ENCODE measurements at places on chromosomes 3 and 15. TPM values are rescaled to one million over a fixed set of nuclear protein-coding genes. Genes with fewer than 3 reads are reported as not detected.
A peak's percentile ranks its signal among the peaks of the same experiment; 100 is the strongest.

Gene APPL1
- total RNA-seq: 45.7 TPM

Gene CSTA
- total RNA-seq: 7.9 TPM

Gene CHL1
- 2.1 TPM for total RNA-seq

Gene KLHL6
- not detected for total RNA-seq

DNA sequence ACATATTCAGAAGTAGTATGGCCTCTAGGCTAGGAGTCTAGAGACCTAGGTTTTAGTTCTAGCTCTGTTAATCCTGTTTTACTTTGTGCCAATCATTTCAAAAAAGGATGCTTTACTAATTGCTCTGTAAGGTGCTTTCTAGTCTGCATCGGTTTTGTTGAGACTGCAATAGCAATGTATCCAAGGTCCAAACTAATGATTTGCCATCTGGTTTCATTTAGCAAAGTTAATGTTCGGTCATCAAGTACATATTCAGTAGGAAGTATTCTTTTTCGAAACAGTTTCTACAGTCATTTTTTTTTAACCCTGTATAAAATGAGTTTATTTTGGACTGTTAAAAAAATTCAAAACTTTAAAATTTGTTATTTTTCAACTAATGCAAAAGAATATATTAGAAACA lies 2.0 kb upstream of the GALK2 start:
- no peaks in the 10 kb centered on the region for H3K36me3 ChIP-seq
- no peak overlapping the region for H3K27ac ChIP-seq
- no peak for DNase-seq

- peak overlapping the region; percentile 77 for H3K4me3 ChIP-seq
- peaks cover 13% of the 10 kb centered on the region for H3K36me3 ChIP-seq
- no peaks in the 10 kb centered on the region for H3K27me3 ChIP-seq
Observed at GRCh38 chr15:90903733-90904536, 833 bp downstream of the MAN2A2 start.

DNA sequence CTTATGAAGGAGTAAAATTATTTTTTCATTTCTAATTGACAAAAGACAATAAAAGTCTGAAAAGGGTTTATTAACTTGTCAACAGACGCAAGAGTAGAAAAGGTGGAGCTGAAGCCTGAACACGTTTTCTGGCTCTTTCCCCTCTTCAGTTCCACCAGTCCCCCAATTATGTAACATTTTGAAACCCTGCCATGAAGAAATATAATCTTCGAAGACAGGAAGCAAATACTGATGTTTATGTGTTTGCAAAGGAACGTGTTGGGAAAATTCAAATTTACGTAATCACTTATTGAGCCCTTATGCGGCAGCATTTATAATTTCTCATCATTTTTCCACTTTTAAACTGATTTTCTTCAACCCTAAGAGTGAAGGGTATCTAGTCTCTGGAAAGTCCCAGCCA lies 767 bp downstream of the AP3S2 start:
- no peaks in the 10 kb centered on the region for H3K27me3 ChIP-seq
- H3K4me1 ChIP-seq: no peaks in the 10 kb centered on the region
- no peaks in the 10 kb centered on the region for H3K36me3 ChIP-seq
- H3K4me3 ChIP-seq: peak overlapping the region; percentile 84

DNA sequence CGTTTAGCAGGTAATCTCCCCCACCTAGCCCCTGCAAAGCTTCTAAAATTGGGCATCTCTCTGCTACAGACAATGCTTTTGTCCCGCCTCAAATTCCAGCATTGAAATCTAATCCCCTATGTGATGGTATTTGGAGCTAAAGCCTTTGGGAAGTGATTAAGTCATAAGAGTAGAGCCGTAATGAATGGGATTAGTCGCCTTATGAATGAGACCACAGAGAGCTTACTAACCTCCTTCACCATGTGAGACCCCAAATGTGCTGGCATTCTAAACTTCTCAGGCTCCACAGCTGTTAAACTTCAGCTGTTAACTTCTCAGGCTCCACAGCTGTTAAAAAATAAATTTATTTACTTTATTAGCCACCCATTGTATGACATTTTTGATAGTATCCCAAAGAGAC lies 374.2 kb upstream of the BCHE start:
- H3K36me3 ChIP-seq: no peaks in the 10 kb centered on the region
- DNase-seq: no peak
- no peaks in the 10 kb centered on the region for H3K27me3 ChIP-seq
- no peak overlapping the region for H3K4me3 ChIP-seq
- H3K4me1 ChIP-seq: no peaks in the 10 kb centered on the region

- H3K36me3 ChIP-seq: no peaks in the 10 kb centered on the region
- no peak overlapping the region for H3K4me3 ChIP-seq
- DNase-seq: no peak
Observed at GRCh38 chr15:83556754-83557153, 97.2 kb upstream of the ADAMTSL3 start.

DNA sequence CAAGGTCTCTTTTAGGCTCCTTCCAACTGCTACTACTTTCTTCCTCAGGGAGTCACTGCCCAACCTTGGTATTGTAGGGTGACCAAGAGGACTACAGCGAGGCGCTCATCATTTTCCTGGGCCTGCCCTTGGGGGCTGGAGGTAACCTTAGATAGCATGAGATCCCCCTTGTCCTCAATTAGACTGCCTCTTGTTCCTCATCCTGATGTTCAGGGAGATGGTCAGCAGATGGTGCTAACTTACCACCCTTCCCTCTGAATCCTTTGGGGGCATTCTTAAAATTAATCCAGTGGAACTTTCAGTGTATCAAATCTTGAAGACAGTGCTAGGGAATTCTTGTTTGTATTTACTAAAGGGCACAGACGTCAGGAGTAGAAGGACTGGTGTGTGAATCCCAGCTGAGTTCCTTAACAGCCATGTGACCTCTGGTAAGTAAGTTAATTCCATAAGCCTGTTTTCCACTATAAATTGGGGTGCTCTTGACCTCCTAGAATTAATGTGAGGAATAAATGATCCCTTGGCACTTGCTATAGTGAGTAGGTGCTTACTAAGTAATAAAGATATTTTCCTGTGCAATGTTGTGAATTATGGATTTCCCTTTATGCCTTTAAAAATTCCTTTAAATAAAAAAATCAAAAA lies 4.1 kb upstream of the CLPX start:
- H3K4me3 ChIP-seq: no peak overlapping the region
- peak; percentile 47 for DNase-seq
- no peaks in the 10 kb centered on the region for H3K27me3 ChIP-seq

DNA sequence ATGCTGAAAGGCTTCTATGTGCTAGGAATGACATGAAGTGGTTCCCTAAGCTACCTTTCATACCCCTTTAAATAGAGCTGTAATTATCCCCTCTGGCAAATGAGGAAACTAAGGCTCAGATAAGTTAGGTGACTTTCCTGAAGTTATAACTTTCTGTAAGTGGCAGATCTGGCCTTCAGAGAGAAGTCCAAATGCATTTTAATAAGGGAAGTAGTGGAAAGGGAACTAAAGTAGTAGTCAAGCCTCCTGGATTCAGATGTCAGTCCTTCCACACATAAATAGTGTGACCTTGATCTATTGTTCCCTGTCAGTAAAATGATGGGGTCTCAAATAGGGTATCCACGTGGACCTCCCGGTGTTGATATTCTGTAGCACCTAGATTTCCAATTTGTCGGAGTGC lies 277.7 kb downstream of the EDEM1 start:
- H3K27ac ChIP-seq: no peak overlapping the region
- no peak for DNase-seq
- no peaks in the 10 kb centered on the region for H3K4me1 ChIP-seq
- H3K36me3 ChIP-seq: no peaks in the 10 kb centered on the region

- H3K4me3 ChIP-seq: no peak overlapping the region
- H3K36me3 ChIP-seq: no peaks in the 10 kb centered on the region
- no peak overlapping the region for H3K27ac ChIP-seq
- no peaks in the 10 kb centered on the region for H3K4me1 ChIP-seq
- no peaks in the 10 kb centered on the region for H3K27me3 ChIP-seq
- no peak for DNase-seq
Observed at GRCh38 chr3:21804330-21804729, 53.3 kb upstream of the ZNF385D start.

DNA sequence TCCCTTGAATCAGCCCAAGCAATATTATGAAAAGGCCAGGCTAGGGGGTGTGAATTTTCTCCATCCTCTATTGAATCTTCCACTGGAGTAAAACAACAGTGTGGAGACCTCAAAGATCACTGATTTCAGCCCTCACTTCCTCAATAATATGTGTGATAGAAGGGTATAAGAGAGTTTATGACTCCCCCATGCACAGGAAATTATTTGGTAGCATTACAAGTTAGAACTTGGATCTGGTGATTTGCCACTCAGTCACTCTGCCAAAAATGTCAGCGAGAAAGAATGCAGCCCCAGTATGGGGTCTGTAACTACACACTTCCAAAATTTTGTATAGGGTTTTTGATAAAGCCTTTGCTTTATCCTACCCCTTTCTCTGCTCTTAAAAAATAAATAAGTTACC lies 81.0 kb upstream of the KCNMB2 start:
- H3K27ac ChIP-seq: no peak overlapping the region
- no peak overlapping the region for H3K4me3 ChIP-seq
- peaks cover 3% of the 10 kb centered on the region for H3K4me1 ChIP-seq
- no peak for DNase-seq

GRCh38 chr15:72912121-72912520 lies 128.6 kb upstream of the ADPGK start:
- H3K4me3 ChIP-seq: no peak overlapping the region
- no peaks in the 10 kb centered on the region for H3K4me1 ChIP-seq
- H3K27ac ChIP-seq: no peak overlapping the region
- no peaks in the 10 kb centered on the region for H3K36me3 ChIP-seq
- no peak for DNase-seq

DNA sequence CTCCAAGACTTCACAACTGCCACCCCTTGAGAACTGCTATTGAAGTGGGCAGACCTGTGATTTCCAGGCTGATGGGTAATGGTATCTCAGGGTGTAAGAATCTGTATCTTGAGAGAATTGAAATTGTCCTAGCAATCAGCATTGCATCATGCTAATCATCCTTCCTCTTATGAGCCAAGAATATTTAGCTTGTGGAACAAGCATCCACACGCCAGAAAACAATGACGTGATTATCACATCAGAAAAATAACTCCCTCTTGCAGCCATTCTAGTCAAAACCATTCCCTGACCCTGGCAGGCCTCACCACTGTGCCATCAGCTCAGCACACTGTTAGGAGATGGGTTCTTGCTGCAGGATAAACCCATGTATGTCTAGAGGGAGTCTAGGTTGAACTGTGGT lies 6.7 kb downstream of the BCL2L10 start:
- H3K27ac ChIP-seq: no peak overlapping the region
- H3K27me3 ChIP-seq: no peaks in the 10 kb centered on the region
- no peak for DNase-seq
- H3K36me3 ChIP-seq: no peaks in the 10 kb centered on the region
- peaks cover 11% of the 10 kb centered on the region for H3K4me1 ChIP-seq

DNA sequence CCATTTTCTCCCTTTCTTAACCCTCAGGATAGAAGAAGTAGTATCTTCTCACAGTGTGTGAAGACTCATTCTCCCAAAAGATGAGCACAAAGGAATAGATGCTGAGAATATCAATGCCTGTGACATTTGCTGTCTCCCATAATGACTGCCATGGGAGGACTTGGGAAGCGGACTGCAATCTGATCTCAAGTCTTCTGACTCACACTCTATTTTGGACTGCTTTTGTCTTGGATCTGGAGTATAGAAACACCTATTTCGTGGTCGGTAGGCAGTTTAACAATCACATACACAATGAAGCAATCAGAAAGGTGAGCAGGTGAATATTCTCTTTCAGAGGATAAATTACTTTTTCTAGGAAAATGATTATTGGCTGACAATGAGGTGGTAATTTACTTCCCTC lies 852.0 kb downstream of the FHIT start:
- H3K4me1 ChIP-seq: no peaks in the 10 kb centered on the region
- no peaks in the 10 kb centered on the region for H3K36me3 ChIP-seq
- peak; percentile 20 for DNase-seq

GRCh38 chr3:196985298-196985697 lies 16.7 kb upstream of the PIGZ start:
- H3K4me1 ChIP-seq: no peaks in the 10 kb centered on the region
- DNase-seq: no peak
- H3K4me3 ChIP-seq: no peak overlapping the region
- no peaks in the 10 kb centered on the region for H3K36me3 ChIP-seq

DNA sequence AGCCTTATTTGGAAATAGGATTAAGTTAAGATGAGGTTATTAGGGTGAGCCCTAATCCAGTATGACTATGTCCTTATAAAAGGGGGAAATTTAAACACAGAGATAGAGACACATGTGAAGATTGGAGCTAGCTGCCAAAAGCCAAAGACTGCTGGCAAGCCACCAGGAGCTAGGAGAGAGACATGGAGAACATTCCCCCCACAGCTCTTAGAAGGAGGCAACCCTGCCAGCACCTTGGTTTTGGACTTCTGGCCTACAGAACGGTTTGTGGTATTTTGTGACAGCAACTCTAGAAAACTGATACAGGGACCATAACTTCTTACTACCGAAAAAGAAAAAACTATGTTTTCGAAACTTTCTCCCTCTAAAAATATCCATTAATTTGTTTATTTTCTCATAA lies 245.3 kb upstream of the RARB start:
- H3K36me3 ChIP-seq: no peaks in the 10 kb centered on the region
- H3K27ac ChIP-seq: no peak overlapping the region
- no peaks in the 10 kb centered on the region for H3K4me1 ChIP-seq
- no peaks in the 10 kb centered on the region for H3K27me3 ChIP-seq

GRCh38 chr3:50296721-50297383 lies 2.4 kb downstream of the HYAL3 start:
- H3K4me1 ChIP-seq: peaks cover 20% of the 10 kb centered on the region
- no peak for DNase-seq
- H3K27me3 ChIP-seq: no peaks in the 10 kb centered on the region
- H3K27ac ChIP-seq: no peak overlapping the region

Measured in fibroblast of lung (primary cell).